ENCODE measurements at places on chromosomes 2 and 18.

DNA sequence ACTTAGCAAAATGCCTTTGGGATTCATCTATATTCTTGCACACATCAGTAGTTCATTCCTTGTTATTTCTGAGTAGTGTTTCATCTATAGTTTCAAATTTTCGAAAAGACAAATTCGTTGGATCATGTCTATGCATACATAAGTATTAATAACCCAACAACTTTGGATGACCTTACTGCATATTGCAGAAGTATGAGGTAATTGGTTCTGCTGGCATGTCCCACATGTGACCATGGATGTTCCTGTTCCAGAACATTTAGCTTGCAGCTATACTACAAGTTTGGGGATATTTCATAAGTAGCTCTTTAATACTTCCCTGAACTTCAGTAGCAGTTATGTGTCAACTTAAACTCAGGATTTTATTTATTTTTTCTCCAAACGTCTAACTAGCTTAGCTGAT is 44.9 kb downstream of the APLF start:
- no peak for DNase-seq

- DNase-seq, result no peak
These were observed 73.2 kb upstream of the NETO1 start for GRCh38 chr18:72940986-72941385.

GRCh38 chr2:43349904-43350303 is 123.5 kb upstream of the ZFP36L2 start:
- DNase-seq, result no peak

DNA sequence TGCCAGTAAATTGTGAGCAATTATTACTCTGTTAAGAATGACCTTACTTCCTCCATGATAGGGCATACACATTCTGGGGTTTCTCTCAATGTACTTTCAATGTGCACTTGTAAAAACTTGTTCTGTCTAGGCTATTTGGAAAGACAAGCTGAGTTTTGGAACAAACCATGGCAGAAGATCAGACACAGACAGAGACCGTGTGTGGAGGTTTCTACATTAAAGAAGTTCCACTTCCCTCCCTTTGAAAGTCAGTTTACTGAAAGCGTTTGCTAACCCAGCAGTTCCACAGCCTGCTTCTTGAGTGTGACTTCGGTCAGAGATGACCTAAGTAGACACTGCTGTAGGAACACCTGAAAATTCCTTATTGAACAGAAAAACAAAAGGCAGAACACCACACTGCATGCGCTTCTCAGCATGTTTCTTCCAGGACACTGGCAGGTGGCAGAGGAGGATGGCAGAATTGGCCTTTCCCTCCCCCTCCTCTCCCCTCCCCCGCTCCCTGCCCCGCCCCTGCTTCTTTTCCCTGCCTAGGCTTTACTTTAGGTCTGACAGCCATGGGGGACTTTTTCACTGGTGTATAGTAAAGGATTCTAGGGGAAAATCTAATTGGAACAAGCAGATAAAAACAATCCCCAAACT is 109.8 kb downstream of the NOL10 start:
- DNase-seq, result no peak

DNA sequence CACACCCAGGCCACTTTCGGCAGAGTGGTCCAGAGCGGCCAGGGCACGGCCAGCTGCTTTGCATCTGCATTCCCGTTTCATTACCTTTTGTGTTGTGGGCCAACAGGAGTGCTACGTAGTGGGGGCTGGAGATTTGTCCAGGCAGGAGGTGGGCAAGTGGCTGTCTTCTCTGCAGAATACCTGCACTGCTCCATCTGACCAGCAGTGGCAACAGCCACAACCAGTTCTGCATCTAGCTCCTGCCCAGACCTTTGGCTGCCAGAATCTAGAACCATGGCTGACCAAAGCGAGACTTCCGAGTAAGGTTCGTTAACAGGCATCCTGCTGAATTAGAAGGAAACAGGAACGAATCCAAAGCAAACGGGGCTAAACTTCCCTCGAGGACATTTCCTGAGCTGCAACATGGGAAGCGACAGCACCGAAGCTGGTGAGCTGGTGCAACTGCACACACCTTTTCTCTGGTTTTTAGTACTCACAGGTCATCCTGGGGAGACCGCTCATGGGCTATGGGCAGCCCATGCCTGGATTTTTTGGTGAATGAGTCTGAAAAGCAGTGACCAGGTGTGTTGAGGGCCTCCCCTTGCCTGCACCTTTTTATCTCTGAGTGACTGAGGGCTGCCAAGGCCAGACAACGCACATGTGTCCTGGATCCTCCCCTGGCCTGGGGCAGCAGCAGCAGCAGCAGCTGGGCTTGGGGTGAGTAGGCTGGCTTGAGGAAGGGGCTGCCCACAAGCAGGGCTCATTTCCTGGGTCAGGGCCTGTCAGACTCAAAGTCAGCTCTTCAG is 10.5 kb downstream of the GDF7 start:
- no peak for DNase-seq

DNA sequence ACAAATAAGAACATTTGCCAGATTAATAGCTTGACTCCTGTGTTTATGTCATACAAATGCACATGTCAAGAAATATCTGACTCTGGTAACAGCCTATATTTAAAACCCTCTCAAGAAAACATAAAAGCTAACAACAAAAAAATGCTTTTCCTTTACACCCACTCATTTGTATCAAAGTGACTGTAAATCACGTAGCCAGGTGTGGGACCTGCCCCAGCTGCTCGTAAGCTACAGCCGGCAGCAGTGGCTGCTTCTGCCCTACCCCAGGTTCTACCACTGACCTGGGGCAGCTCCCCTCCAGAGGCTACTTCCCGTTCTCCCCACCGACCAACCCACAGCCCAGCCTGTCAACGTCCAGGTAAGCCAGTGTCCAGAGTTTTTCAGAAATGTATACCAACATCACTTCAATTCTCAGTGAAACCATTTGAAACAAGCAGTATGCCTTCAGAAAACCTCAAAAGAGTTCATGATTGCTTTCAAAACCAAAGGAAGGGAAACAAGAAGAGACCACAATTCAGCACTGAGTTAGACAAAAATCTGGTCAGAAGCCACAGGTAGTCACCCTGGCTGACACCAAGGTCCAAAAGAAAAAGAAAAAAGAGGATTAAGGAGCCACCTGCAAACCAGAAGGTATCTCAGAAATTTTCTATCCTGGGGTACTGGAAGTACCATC is 40.4 kb downstream of the KIDINS220 start:
- DNase-seq, result no peak

GRCh38 chr2:236168110-236169080 is at the start of gene GBX2:
Gene GBX2 (minus strand): TSS chr2:236168386. CDS start chr2:236167971, 415 bp downstream.
- DNase-seq, result peak; percentile 38

DNA sequence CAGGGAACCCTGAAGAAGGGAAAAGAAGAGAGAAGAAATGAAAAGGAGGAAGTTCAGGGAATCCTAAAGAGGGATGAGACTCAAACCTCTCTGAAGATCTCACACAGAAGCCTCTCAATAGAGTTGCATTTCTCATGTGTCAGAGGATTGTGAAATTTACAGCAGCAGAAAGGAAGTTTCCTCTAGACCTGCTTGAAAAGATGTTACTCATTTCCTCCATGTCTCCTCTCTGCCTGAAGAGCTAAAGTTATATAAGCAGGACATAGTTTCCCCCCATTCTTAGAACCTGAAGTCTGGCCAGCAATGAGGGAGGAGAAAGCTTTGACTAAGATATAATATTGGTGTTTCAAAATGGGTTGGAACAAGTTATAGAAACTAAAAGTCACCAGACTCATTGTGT is 1155.6 kb downstream of the LRP1B start:
- DNase-seq, result no peak

Data from activated CD4-positive, alpha-beta T cell treated with anti-CD3 and anti-CD28 coated beads for 48 hours (primary cell).